ENCODE measurements at places on chromosomes 3 and 15. TPM values are rescaled to one million over a fixed set of nuclear protein-coding genes. Genes with fewer than 3 reads are reported as not detected.

DNA sequence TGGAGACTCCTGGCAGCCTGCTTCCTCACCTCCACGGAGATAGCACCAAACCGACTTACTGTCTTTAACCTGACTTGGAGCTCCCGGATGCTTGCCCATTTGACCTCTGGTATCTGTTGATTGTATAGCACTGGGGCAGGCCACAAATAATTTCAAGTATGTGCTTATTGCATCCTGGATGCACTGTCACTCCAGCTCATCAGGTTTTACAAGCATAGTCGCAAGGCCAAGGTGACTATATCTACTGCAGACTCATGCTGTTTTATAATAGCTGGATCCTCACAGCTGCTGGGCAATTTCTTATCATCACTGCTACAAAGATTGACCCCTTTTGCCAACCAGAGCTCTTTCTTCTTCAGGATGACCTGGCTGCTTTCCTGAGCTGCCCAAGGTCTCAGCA, 45.6 kb downstream of the PEX5L start:
- H3K4me1 ChIP-seq = no peaks in the 10 kb centered on the region
- no peaks in the 10 kb centered on the region for H3K27me3 ChIP-seq
- H3K4me3 ChIP-seq = no peak overlapping the region
- DNase-seq = no peak

WDR93 gene
- not detected for total RNA-seq

DNA sequence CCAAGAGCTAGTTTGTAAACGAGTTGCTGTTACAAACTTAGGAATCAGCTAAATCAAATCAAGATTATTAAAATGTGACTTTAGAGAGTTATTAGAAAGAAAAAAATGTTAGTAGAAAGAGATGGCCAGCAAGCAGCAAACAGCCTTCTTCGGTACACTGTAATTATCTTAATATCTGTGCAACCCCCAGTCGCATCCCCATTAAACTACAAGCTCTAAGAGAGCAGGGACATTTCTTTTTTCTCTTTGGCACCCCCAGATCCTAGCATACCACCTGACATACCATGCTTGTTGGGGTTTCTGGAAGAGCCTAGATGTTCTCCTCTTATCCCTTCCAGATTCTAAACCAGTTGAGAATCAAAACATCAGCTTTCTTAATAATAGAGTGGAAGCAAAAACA, 45.1 kb upstream of the LIPC start:
- no peak overlapping the region for H3K27ac ChIP-seq
- no peak for DNase-seq
- H3K4me1 ChIP-seq = no peaks in the 10 kb centered on the region
- H3K36me3 ChIP-seq = no peaks in the 10 kb centered on the region
- H3K4me3 ChIP-seq = no peak overlapping the region

DNA sequence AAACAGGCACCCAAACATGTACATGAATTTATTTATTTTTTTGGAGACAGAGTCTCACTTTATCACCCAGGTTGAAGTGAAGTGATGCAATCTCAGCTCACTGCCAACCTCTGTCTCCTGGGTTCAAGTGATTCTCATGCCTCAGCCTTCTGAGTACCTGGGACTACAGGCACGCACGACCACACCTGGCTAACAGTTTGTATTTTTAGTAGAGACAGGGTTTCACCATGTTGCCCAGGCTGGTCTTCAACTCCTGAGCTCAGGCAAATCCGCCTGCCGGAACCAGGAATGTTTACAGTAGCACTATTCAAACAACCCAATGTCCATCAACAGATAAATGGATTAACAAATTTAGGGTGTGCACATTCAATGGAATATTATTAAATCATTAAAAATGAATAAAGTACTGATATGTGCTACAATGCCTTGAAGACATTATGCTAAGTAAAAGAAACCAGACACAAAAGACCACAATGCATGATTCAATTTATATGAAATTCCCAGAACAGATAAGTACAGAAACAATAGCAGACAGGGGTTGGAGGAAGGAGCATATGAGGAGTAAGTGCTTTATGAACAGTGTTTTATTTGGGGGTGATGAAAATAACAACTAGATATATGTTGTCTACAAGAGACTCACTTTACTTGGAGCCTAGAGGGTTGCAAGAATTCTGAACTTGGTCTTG, 1.3 kb downstream of the LEO1 start:
- no peaks in the 10 kb centered on the region for H3K27me3 ChIP-seq
- H3K36me3 ChIP-seq = no peaks in the 10 kb centered on the region
- H3K4me1 ChIP-seq = peaks cover 8% of the 10 kb centered on the region

TEX55 gene
- total RNA-seq = not detected

GCSAM gene
- not detected for total RNA-seq

IGF2BP2 gene
- total RNA-seq = 21.7 TPM

SQOR gene
- total RNA-seq = 2.9 TPM

All from adrenal gland (tissue), 19 donors.